ENCODE measurements at places on chromosomes 5 and 9.

DNA sequence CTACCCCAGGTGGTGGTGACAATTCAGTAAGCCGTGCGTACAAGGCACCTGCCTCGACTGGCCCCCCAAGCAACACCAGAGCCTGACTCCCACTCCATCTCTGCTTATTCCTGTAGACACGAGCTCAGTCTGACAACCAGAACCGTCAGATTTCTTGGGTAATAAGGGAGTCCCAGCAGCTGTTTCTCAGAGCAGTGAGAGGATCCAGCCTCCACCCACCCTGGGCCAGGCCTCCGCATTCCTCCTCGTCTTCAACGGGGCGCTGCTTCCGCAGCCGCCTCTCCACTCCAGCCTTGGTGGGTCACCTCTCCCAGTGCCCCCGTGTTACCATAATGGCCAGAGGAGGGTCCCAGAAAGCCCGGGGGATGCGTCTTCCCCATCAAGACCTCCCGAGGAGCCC lies 27.7 kb upstream of the GFPT2 start:
- no peak for DNase-seq

- DNase-seq, result no peak
These were observed 46.9 kb downstream of the HACD4 start for GRCh38 chr9:20984506-20984905.

GRCh38 chr9:130461218-130461630 lies 16.5 kb downstream of the ASS1 start:
- peak; percentile 65 for DNase-seq

GRCh38 chr9:121929893-121930875 lies 162.9 kb downstream of the TTLL11 start:
- no peak for DNase-seq

GRCh38 chr9:35862328-35862727 lies 7.9 kb downstream of the OR13J1 start:
- DNase-seq, result no peak

GRCh38 chr5:159515909-159516415 lies 185.7 kb upstream of the IL12B start:
- DNase-seq, result peak; percentile 69

DNA sequence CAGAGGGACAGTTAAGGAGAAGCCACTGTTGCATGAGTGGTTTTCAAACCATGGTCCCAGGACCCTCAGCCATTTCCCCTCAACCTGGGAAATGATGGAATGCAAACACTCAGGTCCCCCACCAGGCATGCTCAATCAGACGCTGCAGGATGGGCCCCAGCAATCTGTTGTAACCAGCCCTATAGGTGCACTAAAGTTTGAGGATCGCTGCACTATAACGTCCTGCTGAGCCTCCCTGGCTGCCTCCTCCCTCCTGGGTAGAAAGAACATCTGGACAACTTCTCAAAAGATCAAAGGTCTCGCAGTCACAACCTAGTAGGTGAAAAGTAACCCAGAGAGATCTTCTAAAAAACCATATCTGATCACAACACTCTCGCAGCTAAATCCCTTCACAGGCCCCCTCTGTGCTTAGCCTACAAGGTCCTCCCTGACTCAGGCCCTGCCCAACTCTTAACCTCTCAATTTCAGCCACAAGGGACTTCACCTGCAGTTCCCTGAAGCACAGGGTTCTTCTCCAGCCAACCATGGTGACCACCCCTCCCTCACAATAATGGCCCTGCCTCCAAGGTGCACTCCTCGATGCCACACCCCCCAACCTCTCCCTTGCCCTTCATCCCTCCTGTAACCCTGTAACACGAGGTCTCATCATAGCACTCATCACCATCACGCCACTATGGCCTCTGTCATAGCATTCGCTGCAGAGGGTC lies 3.5 kb downstream of the SHB start:
- no peak for DNase-seq

DNA sequence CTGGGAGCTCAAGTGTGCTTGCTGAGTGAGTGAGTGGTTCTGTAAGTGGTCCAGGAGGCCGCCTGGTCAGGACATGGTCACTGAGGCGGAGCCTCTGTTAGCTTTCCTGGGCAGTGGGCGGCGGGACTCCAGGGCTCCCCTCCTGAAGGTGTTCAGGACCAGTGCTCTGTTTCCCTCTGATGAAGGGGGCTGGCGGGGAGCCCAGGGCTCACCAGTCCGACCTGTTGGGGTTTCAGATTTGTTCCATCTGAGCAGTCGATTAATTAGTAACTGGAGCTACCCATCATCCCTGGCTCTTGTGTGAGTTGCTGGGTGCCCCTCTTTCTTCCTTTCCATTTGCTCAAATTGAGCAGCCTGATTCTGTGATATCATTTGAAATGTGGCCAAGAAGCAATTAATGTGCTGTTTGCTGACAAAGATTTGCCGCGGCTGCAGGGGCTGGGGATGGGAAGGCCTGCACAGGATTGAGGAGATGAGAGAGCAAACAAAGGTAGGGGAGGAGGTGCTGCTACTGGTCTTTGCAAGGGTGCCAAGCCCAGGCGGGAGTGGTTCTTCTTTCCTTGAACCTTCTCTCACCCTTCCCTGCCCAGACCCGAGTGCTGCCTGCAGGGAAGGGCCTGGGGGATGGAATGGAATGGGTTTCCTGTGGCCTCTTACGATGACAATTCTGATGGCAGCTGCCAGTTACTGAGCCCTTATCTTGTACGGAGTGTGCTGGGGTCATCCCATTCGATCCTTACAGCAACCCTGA lies 92.8 kb upstream of the PITX1 start:
- DNase-seq, result no peak

- DNase-seq, result no peak
These were observed 22.0 kb downstream of the MAP3K1 start for GRCh38 chr5:56837381-56837780.

DNA sequence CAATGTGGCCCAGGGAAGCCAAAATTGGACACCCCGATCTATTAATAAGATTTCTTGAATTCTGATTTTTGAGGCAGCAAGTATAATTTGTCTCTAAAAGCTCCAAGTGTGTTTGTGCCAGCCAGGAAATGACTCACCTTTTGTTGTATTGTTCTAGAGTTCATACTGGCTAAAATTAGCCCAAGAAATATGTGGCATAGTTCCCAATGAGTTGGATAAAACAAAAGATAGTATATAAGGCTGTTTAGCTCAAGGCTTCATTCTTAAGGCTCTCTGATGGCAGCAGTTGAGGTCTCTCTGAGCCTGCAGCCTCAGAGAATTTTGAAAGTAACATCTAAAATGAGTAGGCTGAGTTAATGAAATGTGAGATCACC lies 21.6 kb downstream of the HMGXB3 start:
- DNase-seq, result peak; percentile 3

- no peak for DNase-seq
These were observed 63.3 kb upstream of the ZFR start for GRCh38 chr5:32507738-32508434.

DNA sequence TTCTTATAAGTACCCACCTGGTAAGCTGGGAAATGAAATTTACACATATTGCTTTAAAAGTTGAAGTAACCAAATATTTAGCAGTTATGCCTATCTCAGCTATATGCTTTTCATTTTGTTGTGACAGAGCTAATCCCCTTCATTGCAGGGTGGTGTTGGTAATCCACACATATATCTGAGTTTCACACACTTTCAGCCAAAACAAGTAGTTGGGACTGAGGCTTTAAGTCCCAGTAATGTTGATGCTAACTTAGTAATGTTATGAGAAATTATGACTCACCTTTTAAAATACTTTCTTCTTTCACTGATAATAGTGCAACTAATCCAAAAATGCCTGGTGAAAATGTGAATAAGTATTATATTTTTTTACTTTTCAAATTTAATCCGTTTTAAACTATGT lies 19.2 kb upstream of the RICTOR start:
- no peak for DNase-seq

Measured in hematopoietic multipotent progenitor cell (in vitro differentiated cells).